ENCODE measurements at places on chromosomes 2 and 18.

DNA sequence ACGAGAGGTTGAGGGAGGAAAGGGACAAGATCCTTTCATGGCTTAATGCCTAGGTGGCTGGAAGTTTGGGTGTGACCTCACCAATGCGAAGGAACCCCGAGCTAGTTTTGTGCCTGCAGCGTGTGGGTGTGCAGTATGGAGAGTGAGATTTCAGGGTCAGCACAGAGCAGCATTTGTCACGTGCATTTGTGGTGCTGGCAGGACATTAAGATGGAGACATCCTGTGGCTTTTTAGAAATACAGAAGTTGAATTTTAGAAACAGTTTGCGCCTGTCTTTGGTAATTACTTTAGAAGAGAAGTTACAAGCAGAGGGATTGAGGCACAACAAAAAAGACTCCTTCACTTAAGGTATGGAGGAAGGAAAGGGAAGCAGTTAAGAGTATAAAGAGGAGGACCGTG is 258.2 kb upstream of the THUMPD2 start:
- no peak overlapping the region for H3K27ac ChIP-seq
- no peaks in the 10 kb centered on the region for H3K27me3 ChIP-seq
- H3K36me3 ChIP-seq, result no peaks in the 10 kb centered on the region
- no peak for DNase-seq

DNA sequence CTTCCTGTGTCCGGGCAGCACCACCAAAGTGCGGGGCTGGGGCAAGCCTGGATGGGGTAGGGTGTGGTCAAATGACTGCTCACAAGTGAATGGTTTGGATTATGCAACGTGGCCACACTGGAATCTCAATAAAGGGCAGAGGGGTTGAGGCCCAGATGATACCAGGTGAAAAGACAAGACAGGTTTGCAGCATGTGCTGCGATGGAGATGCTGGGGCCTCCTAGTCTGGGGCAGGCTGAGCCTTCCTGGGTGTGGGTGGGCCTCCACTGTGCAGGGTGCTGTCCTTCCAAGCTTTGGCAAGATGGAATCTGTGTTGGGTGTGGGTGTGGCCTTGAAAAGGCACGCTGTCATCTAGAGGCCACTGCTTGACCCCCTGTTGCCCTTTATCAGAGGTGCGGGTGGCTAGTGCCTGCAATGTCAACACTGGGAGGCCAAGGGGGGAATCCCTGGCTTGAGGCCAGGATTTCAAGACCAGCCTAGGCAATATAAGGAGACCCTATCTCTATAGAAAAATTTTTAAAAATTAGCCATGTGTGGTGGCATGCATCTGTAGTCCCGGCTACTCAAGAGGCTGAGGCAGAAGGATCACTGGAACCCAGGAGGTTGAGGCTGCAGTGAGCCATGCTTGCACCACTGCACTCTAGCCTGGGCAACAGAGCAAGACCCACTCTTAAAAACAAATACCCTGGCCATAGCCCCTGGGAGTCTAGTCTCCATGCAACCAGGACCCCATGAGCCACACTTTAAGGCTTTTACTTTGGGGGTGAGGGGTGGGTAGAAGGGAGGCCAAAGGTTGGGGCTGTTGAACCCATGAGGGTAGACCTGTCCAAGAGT is 13.8 kb downstream of the RRM2 start:
- no peaks in the 10 kb centered on the region for H3K36me3 ChIP-seq
- H3K27ac ChIP-seq, result no peak overlapping the region
- peaks cover 2% of the 10 kb centered on the region for H3K4me1 ChIP-seq
- DNase-seq, result no peak
- H3K27me3 ChIP-seq, result no peaks in the 10 kb centered on the region
- no peak overlapping the region for H3K4me3 ChIP-seq

GRCh38 chr18:74456349-74457042 is 612 bp downstream of the DIPK1C start:
- H3K4me3 ChIP-seq, result no peak overlapping the region
- H3K36me3 ChIP-seq, result no peaks in the 10 kb centered on the region
- H3K27ac ChIP-seq, result no peak overlapping the region
- H3K27me3 ChIP-seq, result peaks cover 12% of the 10 kb centered on the region
- H3K4me1 ChIP-seq, result peaks cover 4% of the 10 kb centered on the region

GRCh38 chr2:211329421-211329820 is 773.0 kb downstream of the CPS1 start:
- H3K4me1 ChIP-seq, result no peaks in the 10 kb centered on the region
- no peak for DNase-seq
- no peaks in the 10 kb centered on the region for H3K27me3 ChIP-seq
- H3K4me3 ChIP-seq, result no peak overlapping the region
- no peaks in the 10 kb centered on the region for H3K36me3 ChIP-seq
- H3K27ac ChIP-seq, result no peak overlapping the region

- no peak overlapping the region for H3K27ac ChIP-seq
- H3K4me1 ChIP-seq, result no peaks in the 10 kb centered on the region
- no peaks in the 10 kb centered on the region for H3K36me3 ChIP-seq
- H3K27me3 ChIP-seq, result no peaks in the 10 kb centered on the region
- no peak for DNase-seq
Measured at GRCh38 chr2:194294156-194294555, 1362.9 kb upstream of the SLC39A10 start.
